NCI-H2227 treated with DMSO at 0.1 percent for 48 hours (cell line): ENCODE measurements at places on chromosomes 5 and 9.

GRCh38 chr5:55418994-55419968 lies 111.5 kb downstream of the MTREX start:
- DNase-seq, result no peak

DNA sequence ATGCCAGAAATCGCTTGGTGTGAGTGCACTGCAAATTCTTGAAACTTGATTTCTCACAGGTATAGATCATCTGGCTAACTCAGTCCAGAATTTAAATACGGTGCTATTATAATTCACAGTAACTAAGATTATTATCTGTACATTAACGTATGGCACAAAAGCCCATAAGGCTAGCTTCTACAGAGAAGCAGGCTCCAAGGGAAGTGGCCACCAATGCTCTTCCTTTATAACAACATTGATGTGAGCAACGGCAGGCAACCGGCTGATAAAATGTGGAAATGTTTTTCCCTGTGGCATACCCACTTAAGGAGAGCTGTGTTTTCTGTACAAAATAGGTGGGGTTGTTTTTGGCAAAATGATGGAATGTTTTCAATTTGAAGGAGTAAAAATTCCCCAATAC lies 35.7 kb downstream of the SEMA4D start:
- DNase-seq, result no peak

DNA sequence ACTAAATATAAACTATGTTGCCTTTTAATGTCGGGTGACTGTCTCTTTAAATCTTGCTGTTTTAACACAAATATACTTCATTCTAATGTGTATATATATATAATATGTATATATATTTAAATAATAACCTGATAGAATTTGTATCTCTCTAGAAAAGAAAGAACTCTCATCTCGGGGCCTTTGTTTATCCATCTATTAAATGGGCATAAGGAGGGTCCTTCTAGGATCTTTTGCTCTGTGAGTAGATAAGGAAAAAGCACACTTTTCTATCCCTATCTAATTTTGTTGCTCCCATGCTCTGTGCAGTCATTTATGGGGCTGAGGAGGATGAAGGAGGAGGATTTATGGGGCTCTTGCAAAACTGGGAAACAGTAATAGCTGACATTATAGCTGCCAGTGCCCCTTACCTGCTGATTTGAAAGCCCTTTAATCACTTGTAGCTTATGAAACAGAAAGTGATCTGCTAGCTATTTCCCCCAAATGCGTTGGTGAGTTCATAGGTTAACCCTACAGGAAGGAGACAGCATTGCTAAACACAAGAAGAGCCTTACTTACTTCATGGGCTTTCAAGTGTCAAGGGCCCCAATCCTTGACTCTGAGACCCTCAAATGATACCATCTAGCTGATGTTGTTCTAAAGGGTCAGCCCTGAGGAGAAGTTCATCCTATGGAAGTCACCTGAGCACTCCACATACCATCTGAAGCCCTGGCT lies 5.8 kb upstream of the PPARGC1B start:
- DNase-seq, result no peak

GRCh38 chr5:75734913-75735789 lies 17.9 kb upstream of the POC5 start:
- DNase-seq, result no peak

DNA sequence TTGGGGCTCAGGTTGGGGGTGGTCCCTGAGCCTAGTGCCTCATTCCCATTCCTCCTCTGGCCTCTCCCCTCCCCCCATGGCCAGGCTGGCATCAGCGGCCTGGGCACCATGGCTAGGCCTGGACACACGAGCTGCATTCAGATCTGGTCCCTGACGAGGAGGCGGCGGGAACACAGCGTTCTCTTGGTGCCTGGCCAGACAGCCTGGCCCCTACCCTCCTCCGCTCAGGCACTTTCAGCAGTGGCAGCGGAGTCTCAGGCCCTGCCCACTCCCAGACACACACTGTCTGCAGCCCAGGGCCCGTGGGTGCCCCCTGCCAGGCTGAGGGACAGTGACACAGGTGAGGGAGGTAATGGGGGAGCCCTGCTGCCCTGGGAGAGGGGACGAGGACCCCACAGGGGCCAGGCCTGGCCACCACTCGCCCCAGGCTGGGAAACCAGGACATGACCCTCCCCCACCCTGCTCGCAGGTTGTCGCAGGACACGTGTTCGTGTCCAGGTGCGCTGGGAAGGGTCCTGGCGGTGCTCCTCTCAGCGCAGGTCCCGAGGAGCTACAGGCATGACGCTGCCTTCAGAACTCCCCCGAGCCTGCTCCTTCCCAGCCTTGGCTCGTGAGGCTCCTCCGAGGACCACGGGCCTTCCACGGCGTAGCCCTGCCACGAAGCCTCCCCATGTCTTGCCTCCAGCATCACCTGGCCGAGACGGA lies 19.9 kb upstream of the UBAC1 start:
- no peak for DNase-seq

- DNase-seq, result no peak
Observed at GRCh38 chr5:133494923-133495246, 117.5 kb downstream of the FSTL4 start.

GRCh38 chr9:114424126-114424525 lies 36.3 kb upstream of the AKNA start:
- no peak for DNase-seq

DNA sequence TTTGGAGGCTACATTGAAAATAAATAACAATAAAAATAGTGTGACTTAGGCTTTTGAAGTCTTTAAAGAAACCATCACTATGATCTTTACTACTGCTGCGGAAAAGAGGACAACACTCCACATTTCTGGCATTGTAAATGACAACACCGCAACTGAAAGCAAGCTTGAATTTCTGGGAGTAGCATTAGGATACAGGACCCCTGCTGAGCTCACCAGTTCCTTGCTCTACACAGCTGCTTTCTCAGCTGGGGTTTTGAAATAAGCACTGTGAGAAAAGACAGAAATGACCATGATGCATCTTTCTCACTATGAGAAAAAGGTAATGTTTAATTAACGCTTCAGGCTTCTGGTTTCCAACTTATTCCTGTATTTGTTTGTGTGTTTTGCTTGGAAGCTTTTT lies 168.0 kb downstream of the TAF11L14 start:
- no peak for DNase-seq

DNA sequence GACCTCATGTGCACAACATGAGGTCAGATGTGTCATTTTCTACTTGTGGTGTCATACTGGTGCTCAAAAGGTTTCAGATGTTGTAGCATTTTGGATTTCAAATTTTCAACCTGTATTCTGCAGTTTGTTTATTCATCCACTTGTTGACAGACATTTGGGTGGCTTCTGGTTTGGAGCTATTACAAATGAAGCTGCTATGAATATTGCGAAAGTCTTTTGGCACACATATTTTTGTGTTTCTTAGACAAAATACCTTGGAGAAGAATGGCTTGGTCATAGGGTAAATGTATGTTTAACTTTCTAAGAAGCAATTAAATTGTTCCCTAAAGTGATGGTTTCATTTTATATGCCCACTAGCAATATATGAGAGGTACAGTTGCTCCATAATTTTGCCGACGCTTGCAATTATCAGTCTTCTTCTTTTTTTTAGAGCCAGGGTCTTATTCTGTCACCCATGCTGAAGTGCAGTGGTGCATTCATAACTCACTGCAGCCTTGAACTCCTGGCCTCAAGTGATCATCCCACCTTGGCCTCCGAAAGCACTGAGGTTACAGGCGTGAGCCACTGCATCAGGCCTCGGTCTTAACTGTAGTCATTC lies 70.7 kb upstream of the TRPC7 start:
- DNase-seq, result no peak

DNA sequence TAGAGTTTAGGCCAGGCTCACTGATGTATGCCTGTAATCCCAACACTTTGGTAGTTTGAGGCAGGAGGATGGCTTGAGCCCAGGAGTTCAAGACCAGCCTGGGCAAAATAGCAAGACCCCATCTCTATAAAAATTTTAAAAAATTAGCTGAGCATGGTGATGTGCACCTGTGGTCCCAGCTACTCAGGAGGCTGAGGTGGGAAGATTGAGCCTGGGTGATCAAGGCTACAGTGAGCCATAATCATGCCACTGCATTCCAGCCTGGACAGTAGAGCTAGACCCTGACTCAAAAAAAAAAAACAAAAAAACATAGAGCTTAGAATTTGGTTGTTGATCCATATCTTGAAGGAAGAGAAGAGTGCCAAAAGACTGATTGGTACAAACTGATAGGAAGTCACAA lies 14.7 kb upstream of the CDK7 start:
- no peak for DNase-seq

DNA sequence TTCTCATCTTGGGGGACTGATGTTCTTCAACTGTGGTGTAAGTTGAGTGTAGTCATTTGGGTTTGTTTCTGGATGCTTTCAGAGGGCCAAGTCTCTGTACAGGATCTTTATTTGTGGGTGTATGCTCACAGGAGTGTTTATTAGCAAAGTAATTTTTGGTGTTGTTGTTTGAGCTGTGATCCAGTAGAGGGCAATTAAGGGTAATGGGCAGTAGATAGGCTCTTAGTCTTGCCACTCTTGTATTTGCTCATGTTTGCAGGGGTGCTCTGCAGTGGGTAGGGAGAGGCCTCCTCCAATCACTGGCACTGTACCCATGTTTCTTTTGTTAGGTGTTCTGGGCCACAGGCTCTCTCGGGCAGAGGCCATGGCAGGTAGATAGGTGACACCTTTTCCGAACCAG lies 45.9 kb upstream of the ITGA2 start:
- DNase-seq, result no peak

GRCh38 chr5:10133830-10134229 lies 115.9 kb downstream of the ATPSCKMT start:
- no peak for DNase-seq

GRCh38 chr5:113038136-113038535 lies 61.5 kb downstream of the DCP2 start:
- DNase-seq, result no peak

- no peak for DNase-seq
Observed at GRCh38 chr5:107293541-107294210, 377.1 kb downstream of the EFNA5 start.

DNA sequence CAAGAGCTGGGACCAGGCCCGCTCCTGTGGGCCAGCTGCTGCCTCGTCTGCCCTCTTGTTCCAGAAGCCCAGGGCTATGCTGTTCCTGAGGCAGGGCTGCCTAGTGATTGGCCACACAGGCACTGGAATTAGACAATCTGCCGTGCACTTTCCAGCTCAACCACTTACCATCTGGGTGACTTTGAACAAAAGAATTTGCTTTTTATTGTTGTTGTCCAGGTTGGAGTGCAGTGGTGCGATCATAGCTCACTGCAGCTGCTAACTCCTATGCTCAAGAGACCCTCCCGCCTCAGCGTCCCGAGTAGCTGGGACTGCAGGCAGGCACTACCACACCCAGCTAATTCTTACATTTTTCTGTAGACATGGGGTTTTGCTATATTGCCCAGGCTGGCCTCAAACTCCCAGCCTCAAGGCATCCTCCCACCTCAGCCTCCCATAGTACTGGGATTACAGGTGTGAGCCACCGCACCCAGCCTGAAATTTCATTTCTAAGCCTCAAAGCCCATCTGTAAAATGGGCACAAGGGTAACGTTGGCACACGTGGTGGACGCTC lies 1.2 kb upstream of the NEK6 start:
- DNase-seq, result no peak

DNA sequence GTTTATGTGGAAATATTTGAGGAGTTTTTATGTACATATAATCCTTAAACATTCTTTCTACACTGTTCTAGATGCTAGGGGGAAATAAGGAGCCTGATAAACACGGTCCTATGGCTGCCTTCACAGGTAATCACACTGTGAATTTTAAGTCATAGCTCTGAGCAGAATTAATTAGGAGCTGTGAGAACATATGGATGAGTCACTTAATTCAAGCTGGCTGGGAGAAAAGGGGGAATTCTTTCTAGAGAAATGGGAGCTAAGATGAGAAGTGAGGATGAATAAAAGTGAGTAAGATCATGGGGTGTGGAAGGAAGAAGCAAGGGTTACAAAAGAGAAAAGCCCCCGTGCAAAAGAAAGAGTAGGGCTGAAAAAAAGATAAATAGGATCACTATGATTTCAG lies 290.8 kb downstream of the DNAH5 start:
- DNase-seq, result no peak

- no peak for DNase-seq
Observed at GRCh38 chr5:163024936-163025335, 412.5 kb upstream of the CCNG1 start.

- no peak for DNase-seq
Observed at GRCh38 chr9:128728298-128728697, 4.4 kb upstream of the ZDHHC12 start.

- DNase-seq, result no peak
Observed at GRCh38 chr9:114655689-114656088, 1.9 kb downstream of the TEX53 start.

- DNase-seq, result no peak
Observed at GRCh38 chr9:114911167-114911821, 19.1 kb downstream of the TNFSF8 start.

DNA sequence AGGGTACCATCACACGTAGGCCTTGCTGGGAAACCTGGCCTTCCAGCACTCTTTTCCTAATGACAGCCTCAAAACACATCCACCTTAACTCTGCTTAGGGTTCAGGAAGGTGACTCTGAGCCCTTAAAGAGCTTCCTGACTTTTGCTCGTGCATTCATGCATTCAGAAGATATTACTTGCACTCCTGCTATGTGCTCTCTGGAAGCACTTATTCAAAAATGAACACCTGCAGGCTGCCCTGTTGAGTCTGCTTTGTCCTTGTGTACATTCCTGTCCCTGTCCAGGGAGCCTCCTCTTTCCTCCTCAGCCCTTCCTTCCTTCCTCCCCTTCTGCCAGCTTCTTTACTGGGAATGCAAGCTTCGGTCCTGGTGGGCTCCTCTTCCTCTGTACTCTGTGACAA lies 61.5 kb downstream of the SPRY4 start:
- no peak for DNase-seq

- no peak for DNase-seq
Observed at GRCh38 chr9:31597977-31598376, 786.5 kb upstream of the ACO1 start.

- no peak for DNase-seq
Observed at GRCh38 chr9:121596515-121596914, 54.9 kb upstream of the DAB2IP start.

DNA sequence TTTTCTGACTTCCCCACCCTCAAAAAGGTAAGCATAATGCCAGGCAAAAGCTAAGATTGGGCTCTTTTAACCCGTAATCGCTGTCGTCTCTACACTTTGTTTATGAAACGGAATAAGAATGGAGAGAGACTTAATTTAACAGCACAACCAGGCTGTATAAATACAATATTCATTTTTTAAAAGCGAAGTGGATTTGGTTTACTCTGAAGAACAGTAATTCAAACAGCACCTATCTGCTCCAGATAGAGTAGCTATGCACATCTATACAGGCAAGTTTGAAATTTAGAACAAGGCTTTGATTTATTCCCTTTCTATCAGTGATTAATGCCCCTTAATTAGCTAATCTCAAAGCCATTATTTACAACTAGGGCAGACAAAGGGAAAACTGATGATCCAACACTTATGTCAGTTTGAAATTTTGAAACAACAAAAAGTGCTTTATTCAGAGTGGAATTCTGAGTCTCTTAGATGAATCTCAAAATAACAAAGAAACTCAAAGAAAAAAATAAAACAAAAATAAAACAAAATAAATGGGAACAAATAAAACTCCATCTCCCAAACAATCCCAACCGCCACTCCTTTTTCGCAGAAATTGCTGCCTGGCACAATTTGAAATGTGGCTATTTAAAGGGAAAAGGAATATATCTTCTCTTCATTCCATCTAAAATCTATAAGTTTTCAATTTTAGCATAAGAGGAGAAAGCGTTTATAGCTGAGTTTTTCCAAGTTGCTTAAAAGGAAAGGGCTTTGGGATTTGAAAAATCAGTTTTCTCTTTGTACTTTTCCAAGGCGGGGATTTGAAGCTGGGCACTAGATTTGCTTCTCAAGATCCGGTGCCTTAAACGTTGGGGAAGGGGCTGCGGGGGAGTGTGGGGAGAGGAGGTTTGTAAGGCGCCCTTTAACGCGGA lies 298.6 kb downstream of the PARP8 start:
- DNase-seq, result no peak

GRCh38 chr5:135195270-135195608 lies 161.2 kb upstream of the PITX1 start:
- DNase-seq, result no peak
